Pulmonary artery endothelial cell (primary cell): ENCODE measurements at places on chromosomes 11 and 22.

DNA sequence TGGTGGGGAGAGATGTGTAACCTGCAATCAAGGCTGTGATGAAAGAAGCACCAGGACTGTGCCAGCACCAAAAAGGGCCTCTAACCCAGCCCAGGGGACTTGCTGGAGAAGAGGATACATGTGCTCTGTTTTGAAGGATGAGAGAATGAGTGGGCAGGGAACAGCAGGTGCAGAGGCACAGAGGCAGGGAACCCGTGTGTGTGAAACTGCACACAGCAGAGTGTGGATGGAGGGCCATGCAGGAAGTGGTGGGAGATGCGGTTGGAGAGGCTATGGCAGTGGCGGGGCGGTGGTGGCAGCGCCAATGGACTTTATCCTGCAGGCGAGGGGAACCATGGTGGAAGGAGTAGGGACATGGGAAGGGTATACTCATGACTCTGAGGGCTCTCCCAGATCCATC is 25.2 kb upstream of the LRRC32 start:
- no peak for DNase-seq

- DNase-seq = no peak
These were observed 10.9 kb upstream of the DCHS1 start for GRCh38 chr11:6666302-6667183.

DNA sequence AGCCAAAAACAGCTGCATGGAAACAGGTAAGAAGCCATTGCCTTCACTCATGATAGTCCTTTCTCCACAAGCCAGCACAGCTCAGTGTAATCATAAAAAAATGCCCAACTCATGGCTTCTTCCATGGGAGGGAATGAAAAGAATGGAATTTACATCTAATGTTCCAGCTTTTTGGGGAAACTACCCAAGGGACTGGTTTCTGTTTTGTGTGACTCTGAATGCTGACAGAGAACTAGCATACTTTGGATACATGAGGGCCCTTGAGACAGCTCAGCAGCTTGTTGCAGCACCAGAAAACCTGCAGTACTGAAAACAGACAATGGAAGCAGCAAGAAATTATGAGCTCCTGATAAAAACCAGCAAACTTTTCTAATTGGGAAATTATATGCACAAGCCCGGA is 24.2 kb upstream of the HORMAD2 start:
- DNase-seq = no peak

GRCh38 chr11:69876013-69876412 is 56.8 kb upstream of the FGF3 start:
- DNase-seq = no peak

DNA sequence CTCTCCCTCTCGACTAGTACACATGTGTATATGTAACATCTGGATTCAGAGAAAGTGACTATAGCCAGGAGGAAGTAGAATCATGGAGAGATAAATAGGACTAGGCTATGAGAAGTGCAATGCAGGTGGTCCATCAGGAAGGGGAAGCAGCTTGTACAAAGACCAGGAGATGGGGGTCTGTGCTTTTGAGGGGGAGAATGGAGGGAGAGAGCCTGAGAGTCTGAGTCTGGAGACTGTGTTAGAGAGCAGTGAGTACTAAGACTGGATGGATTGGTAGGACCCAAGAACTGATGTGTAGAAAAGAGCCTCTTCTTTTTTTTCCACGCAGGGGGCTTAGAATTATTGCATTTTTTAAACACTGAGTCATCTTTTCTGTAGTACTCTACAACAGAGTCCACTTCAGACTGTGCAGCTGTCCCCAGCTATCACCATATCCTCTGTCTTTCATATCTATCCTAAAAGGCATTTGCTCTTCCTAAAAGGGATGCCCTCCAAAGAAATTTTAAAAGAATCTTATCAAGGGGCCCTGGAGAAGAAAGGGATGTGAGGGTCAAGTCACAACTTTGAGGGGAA is 80.4 kb downstream of the BDNF start:
- no peak for DNase-seq

- DNase-seq = no peak
These were observed 281.7 kb downstream of the NXPE2 start for GRCh38 chr11:114959953-114960505.

DNA sequence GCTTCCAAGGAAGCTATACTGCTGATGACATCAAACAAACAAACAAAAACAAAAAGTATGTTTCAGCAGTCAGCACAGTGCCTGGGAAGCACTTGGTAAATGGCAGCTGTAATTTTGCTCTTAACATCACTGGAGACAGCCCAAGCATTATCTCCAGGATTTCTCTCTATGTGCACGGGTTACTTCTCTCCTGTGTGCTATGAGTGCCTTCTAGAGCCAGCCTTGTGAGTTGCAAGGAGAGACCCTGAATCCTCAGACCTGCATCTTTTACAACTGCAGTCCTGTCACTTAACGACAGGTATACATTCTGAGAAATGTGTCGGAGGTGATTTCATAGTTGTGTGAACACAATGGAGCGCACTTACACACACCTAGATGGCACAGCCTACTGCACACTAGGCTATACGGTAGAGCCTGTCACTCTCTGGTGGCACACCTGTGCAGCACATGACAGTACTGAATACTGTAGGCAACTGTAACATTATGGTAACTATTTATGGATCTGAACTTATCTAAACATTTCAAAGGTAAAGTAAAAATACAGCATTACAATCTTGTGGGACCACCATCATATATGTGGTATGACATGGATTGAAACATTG is 662.5 kb upstream of the B3GAT1 start:
- DNase-seq = no peak
